ENCODE measurements at places on chromosomes 4 and X.

DNA sequence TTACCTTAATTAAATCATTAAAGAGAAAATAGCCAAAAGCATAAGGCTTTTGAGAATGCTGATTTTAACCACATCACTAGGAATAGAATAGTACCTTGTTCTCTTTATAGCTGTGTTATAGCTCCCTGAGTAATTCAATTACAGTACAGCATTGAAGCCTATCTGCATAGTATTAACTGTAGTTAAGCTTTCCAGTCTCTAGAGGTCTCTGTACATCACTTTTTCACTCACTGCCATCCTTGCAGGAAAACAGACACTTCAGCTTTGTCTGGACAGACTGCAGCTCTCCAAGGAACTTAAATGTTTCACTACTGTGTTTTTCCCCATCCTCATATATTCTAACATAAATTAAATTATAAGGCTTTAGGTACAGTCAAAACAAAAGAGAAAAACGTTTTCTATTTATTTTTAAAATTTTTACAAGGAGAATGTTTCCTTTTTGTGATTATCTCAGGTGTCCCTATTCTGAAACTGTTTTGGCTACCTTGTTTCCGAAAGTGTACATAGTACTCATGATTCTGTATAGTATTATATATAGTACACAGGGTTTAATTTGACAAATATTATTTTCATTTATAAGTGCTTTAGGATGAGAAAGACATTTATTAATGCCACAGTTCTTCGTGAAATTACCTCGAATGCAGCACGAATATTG, 407.9 kb downstream of the PCDH18 start:
- peak; percentile 27 for DNase-seq

- no peak for DNase-seq
These were observed 249.4 kb downstream of the HNRNPD start for GRCh38 chr4:82124365-82124764.

GRCh38 chrX:116749943-116750342, 287.2 kb upstream of the CT83 start:
- no peak for DNase-seq

- no peak for DNase-seq
These were observed at the start of gene ARMCX2 for GRCh38 chrX:101659601-101660063. Gene ARMCX2, minus strand, starts transcription at chrX:101659850. Its CDS starts 2,262 bp downstream, at chrX:101657588.

GRCh38 chr4:165335163-165335703, 7.8 kb downstream of the MSMO1 start:
- DNase-seq, result no peak

GRCh38 chr4:55609393-55609866, 17.4 kb upstream of the PDCL2 start:
- no peak for DNase-seq

DNA sequence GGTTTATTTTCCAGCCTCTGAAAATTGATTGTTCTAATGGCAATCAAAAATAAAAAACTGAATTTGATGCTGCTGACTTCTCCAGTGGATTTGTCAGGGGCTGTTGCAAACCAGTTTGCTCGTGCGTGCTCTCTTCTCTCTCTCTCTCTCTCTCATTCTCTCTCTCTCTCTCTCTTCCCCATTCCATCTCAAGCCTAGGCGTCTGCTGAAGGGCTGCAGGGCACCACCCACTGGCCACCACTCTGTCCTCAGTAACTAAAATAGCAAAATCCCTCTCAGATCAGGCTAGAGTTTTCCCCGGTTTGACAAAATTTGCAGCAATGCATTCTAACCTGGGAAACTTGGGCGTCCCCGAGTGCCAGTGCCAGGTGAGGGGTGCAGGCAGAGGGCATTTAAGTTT, 19.4 kb downstream of the NKX6-1 start:
- no peak for DNase-seq

DNA sequence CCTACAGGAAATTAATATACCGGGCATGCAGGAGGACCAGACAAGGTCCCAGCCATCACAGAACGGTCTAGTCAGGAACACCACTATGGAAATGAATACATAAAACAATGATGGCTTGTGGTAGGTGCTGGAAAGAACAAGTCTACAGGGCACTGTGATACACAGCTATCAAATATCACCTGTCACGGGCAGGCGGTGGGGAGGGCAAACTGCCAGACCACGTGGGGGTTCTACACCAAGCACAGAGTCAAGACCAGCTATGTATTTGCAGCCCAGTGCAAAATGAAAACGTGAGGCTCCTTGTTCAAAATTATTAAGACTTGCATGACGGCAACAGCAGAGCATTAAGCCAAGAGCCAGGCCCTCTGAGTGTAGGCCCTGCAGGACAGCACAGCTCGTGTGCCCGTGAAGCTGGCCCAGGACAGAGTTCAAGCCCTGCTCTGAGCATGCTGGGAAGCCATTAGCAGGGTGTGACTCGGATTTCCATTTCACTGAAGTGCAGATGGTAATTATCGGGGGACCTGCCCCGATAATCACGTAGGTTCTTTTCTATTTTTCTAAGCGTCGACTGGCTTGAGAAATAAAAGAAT, 83.6 kb downstream of the JAKMIP1 start:
- no peak for DNase-seq

- DNase-seq, result no peak
These were observed 94.6 kb downstream of the REELD1 start for GRCh38 chr4:146308951-146309350.

DNA sequence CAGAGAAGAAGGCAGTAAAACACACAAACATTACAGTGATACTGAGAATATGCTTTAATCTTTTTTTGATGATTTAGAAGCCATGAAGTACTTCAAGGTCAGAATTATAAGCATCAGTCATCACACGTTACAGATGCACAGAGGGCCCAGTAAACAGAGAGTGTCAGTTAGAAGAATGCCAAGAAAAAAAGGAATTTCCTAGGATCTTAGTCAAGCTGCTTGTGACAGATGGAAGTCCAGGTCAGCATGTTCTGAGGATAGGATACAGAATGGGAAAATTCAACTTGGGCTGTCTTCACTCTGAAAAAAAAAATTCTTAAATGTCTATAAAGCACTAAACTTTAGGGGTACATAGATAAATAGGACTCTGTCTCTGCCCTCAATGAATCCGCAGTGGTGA, 38.9 kb downstream of the GATB start:
- DNase-seq, result no peak

DNA sequence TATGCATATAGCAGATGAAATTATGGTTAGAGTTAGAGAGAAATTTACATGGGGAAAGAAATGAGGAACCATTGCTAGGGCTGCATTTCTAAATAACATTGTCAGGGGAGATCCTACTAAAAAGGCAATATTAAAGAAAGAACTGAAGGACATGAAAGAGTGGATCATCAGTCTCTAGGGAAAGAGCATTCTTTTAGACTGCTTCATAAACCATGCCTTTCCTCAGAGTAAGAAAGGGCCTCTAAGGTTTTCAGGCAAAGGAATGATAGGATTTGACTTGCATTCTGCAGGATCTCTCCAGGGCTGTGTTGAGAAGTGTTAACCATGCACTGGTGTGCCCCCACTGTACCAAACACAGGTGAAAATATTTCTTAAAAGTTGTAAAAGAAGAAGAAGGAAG, 385.4 kb upstream of the MAD2L1 start:
- DNase-seq, result no peak

DNA sequence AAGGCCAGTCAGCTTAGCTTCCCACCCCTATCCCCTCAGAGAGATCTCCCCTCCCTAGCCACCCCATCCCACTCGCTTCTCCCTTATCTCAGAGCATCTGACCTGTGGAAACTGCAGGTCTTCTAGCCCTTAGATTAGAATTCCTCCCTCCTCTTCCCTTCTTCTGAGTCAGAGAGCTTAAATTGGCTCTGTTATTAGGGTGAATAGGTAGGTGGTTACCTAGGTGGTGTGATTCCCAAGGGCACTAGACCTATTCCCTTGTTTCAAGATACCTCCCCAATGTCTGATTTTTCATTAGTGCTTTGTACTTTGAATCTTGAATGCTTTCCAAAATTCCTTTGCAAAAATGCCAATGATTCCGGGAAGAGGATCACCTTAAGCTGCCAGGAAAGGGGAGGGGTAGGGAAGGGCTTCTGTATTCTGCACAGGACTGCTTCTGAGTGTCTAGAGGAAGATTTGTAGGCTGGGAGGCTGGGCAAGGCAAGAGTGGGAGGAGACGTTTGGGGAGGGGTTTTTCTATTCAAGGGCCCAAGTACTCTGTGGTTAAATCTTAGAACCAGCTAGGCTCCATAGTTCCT, 24.5 kb upstream of the MSN start:
- no peak for DNase-seq

GRCh38 chrX:130637591-130637990, 235.8 kb downstream of the RBMX2 start:
- no peak for DNase-seq

GRCh38 chr4:11312389-11312788, 116.3 kb downstream of the HS3ST1 start:
- DNase-seq, result no peak

DNA sequence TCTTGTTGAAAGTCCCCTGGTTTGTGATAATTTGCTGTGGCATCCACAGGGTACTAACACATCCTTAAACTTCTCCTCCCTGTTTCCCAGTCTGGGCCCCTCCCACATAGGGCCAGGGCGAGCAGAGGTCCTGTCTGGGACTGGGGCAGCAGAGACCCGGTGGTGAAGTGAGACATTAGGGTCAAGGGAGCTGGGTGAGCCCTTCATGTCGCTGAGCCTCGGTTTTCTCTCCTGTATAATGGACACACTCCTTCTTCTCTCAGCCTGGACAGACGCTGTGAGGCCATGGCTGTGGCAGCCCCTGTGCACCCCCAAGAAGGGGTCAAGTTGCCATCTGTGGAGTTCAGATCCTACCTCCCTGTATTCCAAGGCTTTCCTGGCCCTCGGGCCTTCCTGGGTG, 33.0 kb upstream of the HMX1 start:
- DNase-seq, result no peak

DNA sequence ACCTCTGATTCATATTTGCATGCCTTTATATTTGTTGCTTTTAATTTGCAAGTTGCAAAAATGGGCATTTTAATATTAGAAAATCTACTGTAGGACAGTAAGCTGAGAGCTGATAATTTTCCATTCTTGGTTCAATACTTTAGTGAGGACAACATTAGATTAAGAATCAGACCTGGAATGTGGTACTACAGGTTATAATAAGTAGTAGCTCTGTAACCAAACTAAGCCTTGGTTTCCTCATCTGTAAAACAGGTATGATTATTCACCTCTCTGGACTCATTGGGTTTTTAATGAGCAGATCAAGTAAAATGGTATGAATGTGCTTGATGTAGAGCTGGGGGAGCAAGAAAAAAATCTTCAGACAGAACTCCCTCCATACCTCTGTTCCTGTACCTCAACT, 31.1 kb downstream of the PRRG1 start:
- DNase-seq, result no peak

- DNase-seq, result no peak
These were observed 146.4 kb downstream of the PCDH19 start for GRCh38 chrX:100263650-100264049.

- no peak for DNase-seq
These were observed 68.1 kb upstream of the DUSP21 start for GRCh38 chrX:44775726-44776125.

DNA sequence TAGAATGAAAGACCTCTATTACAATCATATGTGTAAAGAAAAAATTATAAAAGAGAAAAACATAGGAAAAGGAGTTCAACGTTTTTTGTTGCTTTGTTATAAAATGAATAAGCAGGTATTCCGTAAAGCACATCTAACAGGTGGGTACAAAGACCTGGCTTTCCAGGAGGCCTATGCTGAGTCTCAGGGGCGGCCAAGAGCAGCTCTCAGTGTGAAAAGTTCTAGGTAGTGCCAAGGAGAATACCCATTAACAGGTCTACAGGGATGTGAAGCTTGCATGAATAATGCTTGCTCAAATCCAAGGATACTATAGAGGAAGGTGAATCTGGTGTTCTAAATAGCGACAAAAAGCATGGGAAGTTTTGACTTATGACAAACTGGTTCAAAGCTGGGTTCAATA, 944.4 kb downstream of the PDHA2 start:
- no peak for DNase-seq

DNA sequence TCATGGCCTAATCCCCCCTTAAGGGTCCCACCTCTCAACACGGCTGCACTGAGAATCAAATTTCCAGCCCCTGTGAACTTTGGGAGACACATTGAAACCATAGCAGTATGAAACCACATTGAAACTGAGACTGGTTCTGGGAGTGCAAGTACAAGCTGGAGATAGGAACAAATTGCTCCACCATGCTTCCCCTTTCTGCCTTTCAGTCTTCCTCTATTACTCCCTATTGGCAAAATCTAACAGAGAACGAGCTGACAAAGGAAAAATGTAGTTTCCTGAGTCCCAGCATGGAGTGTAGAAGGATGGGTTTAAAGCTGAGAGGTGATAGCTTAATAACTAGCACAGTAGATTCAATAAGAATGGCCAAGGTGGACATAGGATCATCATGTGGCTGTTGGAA, 161.7 kb upstream of the RPL34 start:
- DNase-seq, result no peak

Measured in glomerular endothelial cell (primary cell).